Stimulated activated effector memory CD8-positive, alpha-beta T cell treated with anti-CD3 and anti-CD28 coated beads, Interleukin-12 subunit alpha, Interleukin-12 subunit beta, amount 100 ng/mL, for 72 hours (primary cell): ENCODE measurements at places on chromosomes 4 and X.

DNA sequence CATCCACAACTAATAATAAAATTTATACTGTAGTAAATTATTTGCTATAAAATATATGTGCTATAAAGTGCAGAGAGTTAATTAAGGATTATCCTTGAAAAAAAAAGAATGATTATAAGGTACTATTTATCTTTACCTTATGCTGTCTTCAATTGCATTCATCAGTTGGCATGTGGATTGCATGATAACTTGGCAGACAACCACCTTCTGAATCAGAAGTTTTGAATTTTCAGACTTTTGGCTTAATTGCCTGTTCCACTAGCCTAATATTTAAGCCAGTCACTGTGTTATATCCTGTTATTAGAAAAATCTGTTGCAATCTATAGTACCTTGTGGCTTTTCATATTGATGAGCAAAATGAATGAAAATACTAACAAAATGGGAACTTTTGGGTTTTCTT, 1040.3 kb upstream of the PCDH10 start:
- no peak for DNase-seq

GRCh38 chr4:111618908-111619307, 526.3 kb upstream of the FAM241A start:
- DNase-seq: no peak

- DNase-seq: peak; percentile 40
These were observed 11.2 kb upstream of the BCOR start for GRCh38 chrX:40108959-40109287.

GRCh38 chr4:97670703-97671269, 472.5 kb downstream of the STPG2 start:
- DNase-seq: no peak

- DNase-seq: no peak
These were observed 93.2 kb downstream of the WFS1 start for GRCh38 chr4:6362896-6363295.

GRCh38 chrX:36534900-36535299, 473.3 kb upstream of the FAM47C start:
- DNase-seq: no peak

DNA sequence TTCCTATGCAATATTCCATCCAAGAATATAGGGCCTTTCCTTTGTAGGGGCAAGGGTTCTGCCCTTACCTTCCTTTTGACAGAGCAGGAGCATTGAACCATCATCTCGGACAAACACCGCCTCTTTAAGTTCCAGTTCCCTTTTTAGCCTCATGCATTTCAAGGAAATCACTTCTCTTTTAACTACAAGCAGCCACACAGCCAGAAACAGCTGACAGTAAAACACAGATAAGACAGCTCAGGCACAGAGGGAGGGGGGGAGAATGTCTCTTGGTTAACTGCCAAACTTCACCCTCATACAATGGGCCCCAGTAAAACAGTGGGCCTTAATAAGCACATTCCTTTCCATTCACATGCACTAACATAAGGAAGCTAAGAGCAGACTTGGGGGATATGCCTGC, 648.3 kb downstream of the GABRG1 start:
- no peak for DNase-seq

DNA sequence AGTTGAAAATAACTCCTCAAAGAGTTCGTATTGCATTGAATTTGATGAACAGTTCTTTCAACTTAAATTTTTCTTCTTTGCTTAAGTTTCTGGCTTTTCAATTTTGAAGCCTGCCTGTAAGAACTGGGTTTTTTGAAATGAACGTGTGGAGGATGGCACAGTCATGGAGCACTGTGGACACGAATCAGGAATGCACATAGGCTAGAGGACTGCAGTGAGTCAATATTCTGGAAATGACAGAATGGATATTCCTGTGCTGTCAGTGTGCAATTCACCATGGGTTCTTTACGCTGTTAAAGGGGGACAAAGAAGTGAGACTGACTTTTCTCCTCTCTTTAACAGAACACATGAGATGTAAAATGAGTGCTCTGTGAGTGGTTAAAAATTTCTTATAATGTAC, 368.0 kb upstream of the AGA start:
- DNase-seq: no peak

GRCh38 chr4:138598226-138598625, 356.1 kb upstream of the SLC7A11 start:
- no peak for DNase-seq

GRCh38 chr4:15291122-15291521, 136.7 kb upstream of the C1QTNF7 start:
- no peak for DNase-seq

DNA sequence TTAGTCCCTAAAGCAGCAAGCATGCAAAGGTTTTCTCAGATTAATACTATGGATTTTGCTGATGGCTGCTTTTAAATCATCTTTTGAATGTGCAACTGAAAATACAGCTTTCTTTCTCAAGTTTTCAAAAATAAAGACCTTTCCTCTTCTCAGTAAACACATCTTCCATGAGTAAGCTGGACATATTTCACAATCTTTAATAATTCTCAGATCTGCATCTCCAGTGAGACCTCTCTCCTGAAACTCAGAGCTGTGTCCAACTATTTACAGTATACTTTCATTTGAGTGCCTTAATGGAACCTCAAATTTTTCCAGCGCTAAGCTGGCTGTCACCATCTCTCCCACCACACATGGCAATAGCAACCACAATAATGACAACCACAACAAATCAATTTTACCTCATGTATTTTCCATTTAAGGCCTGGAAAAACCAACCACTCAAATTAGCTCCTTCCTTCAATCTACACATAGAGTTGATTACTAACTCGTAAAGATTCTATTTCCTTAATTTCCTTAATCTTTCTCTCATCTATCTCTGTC, 192.4 kb upstream of the RPL34 start:
- no peak for DNase-seq
